ENCODE measurements at places on chromosomes 7 and 10. TPM values are rescaled to one million over a fixed set of nuclear protein-coding genes. Genes with fewer than 3 reads are reported as not detected.

- no peak for DNase-seq
These were observed 300.5 kb upstream of the ZMIZ1 start for GRCh38 chr10:78768041-78768835.

GRCh38 chr10:26950934-26951333, 90.2 kb upstream of the ABI1 start:
- no peak for DNase-seq

- no peak for DNase-seq
These were observed 70.3 kb downstream of the KIF20B start for GRCh38 chr10:89771684-89772083.

DNA sequence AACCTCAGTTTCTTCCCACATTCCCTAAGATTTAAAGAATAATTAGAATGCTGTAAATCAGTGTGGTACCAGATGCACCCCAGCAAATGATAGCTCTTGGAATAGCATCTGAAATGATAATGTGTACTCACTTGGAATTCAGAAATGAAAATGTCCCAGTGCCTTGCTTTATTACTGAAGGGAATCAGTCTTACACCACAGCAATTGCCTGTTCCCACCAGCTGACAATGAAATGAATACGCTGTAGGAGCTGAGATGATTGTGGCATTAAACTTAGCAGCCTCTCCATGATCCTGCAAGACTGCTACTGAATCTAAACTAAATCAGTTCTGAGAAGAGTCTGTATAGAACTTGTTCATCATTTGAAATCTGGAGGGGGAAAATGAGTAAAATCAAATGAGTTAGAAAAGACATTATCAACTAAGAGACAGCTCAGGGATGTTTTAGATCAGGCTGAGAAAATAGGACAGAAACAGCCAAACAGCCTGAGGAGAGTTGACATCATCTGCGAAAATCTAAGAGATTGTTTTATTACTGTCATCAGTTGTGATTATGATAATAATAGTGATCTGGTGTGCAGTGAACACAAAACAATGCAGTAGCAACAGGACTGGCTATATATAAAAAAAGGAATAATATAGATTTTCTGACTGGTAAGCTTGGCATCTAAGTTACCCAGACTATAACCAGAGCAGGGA, 108.6 kb upstream of the SLC13A1 start:
- no peak for DNase-seq

DNA sequence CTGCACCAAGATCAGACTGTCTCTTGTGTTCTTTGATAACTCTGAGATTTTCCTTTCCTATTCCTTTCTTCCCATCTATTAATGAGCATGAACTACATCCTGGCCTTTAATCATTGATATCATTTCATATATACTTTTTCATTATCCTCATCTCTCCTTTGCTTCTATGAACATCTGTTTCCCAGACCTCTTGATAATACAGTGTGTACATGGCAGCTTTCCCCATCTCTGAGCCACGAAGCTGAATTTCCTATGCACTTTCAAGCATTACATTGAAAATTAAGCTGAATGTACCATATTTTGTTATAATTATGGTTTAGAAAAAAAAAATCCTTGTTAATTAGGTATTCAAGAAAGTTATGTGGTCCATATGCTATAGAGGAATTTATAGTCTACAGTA, 60.9 kb upstream of the CREB5 start:
- no peak for DNase-seq

- no peak for DNase-seq
These were observed 714 bp upstream of the KCND2 start for GRCh38 chr7:120272261-120272660.

- no peak for DNase-seq
These were observed 122.8 kb downstream of the PRLHR start for GRCh38 chr10:118472415-118473304.

DNA sequence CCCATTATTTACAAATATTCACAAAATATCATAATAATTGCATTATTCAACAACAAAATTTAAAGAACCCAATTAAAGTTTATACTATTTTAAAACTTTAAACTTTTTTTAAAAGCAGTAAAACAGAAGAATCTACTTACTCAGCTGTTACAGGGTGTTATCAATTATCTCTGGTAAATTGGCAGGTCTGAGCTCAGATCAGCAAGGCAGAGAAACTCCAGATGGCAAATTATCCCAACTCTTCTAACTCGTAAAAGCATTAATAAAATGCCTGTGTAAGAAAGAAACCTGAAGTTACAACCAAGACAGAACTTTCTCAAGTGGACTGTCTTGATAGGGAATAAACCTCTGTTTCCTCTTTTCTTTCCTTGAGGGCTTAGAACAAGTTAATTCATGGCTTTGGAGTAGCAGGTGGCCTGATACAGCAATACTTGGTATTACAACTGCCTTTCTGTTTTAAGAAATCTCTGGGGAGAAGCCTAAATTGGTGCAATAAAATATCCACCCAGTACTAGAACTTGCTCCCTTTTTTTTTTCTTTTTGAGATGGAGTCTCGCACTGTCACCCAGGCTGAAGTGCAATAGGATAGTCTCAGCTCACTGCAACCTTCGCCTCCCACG, 275.3 kb upstream of the MKLN1 start:
- no peak for DNase-seq

DNA sequence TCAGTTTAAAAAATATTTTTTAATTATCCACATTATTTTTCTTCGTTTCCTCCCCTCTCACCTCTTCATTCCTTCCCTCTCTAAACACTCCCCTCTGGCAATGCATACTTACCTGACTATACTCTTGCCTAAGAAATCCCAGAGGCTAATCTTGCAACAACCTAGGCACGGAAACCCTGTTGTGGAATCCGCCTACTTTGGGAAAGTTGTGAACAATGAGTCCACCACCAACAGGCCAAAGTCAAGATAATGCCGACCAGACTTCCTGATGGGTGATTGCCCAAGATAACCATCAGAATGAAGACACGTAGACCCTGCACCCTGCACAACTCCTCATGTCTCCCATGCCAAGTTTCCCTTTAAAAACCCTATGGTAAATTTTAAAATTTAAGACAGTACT, 521.5 kb downstream of the KIF20B start:
- DNase-seq = no peak

DNA sequence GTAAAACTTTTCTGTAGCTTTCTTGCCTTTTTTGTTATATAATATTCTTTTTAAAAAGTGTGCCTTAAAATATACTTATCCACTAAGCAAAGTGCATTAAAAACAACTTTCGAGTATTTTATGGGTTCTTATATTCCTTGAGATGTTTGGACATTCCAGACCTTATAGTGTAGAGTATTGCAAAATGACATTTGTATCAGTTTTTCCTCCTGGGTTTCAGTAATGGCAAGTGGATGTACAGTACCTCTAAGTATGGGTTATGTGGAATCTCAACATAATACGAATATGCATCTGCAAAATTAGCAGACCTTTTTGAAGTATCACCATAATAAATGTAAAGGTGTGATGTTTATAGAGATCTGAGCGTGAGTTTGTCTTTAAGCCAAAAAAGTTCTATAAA, 2.7 kb downstream of the CDK13 start:
- no peak for DNase-seq

- DNase-seq = no peak
These were observed 39.1 kb upstream of the FGL2 start for GRCh38 chr7:77238703-77239136.

DNA sequence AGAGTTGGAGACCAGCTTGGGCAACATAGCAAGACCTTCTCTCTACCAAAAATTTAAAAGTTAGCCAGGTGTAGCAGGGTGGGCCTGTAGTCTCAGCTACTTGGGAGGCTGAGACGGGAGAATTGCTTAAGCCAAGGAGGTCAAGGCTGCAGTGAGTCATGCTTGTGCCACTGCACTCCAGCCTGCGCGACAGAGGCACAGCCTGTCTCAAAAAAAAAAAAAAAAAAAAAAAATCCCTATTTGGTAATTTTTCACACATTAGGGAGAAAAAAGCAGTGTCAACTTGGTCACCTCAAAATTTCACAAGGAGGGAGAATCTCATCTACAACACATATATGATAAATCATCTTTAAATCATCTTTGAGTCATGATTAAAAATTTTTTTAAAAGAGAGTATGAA, 6.4 kb upstream of the ZNF398 start:
- DNase-seq = no peak

DNA sequence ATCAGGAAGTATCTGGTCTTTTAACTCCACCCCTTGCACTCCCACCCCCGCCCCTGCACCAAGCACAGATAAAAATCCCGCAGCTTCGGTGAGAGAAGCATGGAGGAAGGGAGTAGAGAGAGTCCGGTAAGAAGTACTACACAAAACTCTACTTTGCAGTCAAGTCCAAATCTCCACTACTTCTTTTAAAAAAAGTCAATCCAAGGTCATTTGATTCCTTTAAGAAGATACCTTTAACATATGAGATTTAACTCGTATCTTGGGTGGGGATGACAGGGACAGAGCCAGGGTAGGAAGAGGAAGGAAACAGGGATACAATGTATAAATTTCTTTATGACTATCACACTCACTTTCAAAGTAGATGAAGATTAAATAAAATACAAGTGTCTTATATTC, 132.1 kb downstream of the NRBF2 start:
- DNase-seq = no peak

GRCh38 chr7:142626420-142627035, 122.7 kb upstream of the PRSS1 start:
- peak; percentile 30 for DNase-seq

GRCh38 chr7:99920149-99920548, 819 bp upstream of the TRIM4 start:
- DNase-seq = no peak

DNA sequence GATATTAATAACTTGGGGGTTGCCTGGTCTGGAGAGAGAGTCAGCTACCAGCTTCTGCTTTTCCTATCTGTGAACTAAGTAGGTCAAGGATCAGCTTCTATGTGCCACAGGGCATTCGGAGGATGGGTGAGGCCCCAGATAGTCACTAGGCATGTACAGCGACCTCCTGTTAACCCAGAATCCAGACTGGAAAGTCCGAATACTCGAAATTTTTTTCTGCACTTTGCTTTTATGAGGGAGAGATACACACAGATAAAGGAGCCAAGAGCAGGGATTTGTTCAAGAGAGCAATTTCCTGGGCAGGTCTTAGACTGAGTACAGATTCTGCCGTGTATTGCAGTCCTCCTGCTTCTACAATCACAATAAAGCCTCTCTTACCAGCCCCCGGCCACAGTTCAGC, 54.2 kb downstream of the EMX2 start:
- DNase-seq = no peak

- no peak for DNase-seq
These were observed 28.5 kb upstream of the CYP2C8 start for GRCh38 chr10:95097805-95098204.

GRCh38 chr7:8442814-8443304, 9.4 kb downstream of the NXPH1 start:
- peak; percentile 73 for DNase-seq

DNA sequence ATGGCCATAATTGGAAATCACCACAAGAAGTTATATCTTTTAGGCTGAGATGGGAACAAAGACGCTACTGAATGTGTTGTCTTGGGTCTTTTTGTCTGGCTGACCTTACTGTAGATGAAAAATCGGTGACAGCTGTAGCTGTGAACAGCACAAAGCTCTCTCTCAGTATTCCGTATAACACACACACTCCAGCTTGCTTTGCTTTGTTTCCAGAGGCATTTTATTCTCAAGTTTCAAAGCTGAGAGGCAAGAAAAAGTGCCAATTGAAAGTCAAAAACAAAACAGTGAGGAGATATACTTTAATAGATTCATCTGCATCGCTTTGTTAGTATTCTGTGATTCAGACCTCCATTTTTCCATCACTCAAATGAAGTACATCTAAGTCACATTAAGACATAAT, 39.6 kb upstream of the CABCOCO1 start:
- no peak for DNase-seq

GRCh38 chr7:141673346-141673745, 28.6 kb downstream of the DENND11 start:
- no peak for DNase-seq

GRCh38 chr7:112669306-112669705, 120.9 kb downstream of the TMEM168 start:
- DNase-seq = no peak

Gene ASZ1
- not detected for total RNA-seq

Gene BHLHA15
- total RNA-seq = not detected

Gene TMEM229A
- total RNA-seq = not detected

Gene GBX1
- 1.5 TPM for total RNA-seq

Gene MRPS33
- total RNA-seq = 125 TPM

Gene NEBL
- 781 TPM for total RNA-seq

Gene ADAM22
- 1.7 TPM for total RNA-seq

Gene GPR15LG
- total RNA-seq = not detected

Gene WNT8B
- not detected for total RNA-seq

Gene CPVL
- total RNA-seq = 72.6 TPM

Gene CLEC5A
- 0.50 TPM for total RNA-seq
